ENCODE measurements at places on chromosomes 2 and 18. TPM values are rescaled to one million over a fixed set of nuclear protein-coding genes. Genes with fewer than 3 reads are reported as not detected.

DNA sequence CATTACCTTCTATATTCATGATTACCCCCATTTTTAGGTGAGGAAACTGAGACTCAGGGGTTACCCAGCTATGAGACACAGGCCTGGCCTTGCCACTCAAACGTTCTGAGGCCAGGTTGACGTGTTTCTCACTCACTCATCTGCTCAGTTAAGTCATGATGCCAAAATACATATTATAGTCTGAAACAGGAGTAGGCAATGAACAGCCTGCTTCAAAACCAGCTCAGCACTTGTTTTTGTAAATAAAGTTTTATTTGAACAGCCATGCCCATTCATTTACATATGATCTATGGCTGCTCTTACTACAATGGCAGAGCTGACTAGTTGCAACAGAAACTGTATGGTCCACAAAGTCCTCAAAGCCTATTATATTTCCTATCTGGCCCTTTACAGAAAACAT is 74.1 kb upstream of the SMAD2 start:
- no peak for DNase-seq
- H3K27me3 ChIP-seq = peaks cover 3% of the 10 kb centered on the region
- H3K27ac ChIP-seq = no peak overlapping the region
- H3K4me1 ChIP-seq = peaks cover 13% of the 10 kb centered on the region

GRCh38 chr2:20580690-20581437 is 70.0 kb downstream of the HS1BP3 start:
- H3K27me3 ChIP-seq = no peaks in the 10 kb centered on the region
- H3K4me3 ChIP-seq = no peak overlapping the region
- peak overlapping the region; percentile 69 for H3K27ac ChIP-seq
- H3K4me1 ChIP-seq = peaks cover 30% of the 10 kb centered on the region
- peaks cover 10% of the 10 kb centered on the region for H3K36me3 ChIP-seq
- no peak for DNase-seq

DNA sequence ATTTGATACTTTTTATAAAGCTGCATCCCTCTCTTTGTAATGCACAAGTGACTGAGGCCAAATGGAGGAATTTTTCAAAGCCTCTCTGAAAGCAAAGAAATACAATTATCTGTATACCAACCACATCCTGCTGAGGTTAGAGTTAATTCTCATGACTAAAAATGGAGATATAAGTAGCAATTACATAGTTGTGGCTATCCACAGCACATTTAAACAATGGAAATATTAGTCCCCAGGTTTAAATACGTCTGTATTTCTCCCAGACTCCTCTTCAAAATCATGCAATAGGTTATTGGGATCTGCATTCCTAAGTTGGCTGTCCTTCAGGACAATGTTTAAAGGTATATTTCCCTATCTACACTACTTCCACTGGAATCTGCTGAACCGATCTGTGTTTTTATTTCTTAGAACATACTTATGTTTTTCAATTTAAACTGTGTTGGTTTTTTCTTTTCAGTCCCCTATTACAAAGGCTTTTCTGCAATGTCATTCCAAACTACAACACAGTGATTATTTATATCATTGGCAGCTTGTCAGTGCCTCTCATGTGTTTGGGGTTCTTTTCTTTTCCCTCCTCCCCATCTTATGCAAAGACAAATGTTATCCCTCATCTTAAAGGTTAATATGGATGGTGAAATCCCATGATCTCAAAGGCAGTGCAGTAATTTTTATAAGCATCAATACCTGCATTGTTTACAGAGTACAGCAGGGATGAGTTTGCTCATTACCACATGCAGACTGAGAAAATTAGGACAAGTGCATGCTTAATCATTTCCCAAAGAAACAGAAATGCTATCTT is 134.8 kb upstream of the FSHR start:
- H3K27me3 ChIP-seq = no peaks in the 10 kb centered on the region
- DNase-seq = no peak
- no peaks in the 10 kb centered on the region for H3K4me1 ChIP-seq
- peaks cover 5% of the 10 kb centered on the region for H3K36me3 ChIP-seq
- H3K27ac ChIP-seq = no peak overlapping the region

GRCh38 chr2:144470334-144470733 is 49.6 kb downstream of the ZEB2 start:
- H3K4me1 ChIP-seq = peaks cover 33% of the 10 kb centered on the region
- no peaks in the 10 kb centered on the region for H3K27me3 ChIP-seq
- DNase-seq = no peak
- no peak overlapping the region for H3K27ac ChIP-seq

SOS1 gene
- 57.9 TPM for total RNA-seq

Measured in natural killer cell treated with Interleukin-12 subunit alpha and Interleukin-12 subunit beta and Interleukin-15 and Interleukin-18, amount 100 ng/mL, for 72 hours (primary cell).